ENCODE measurements at places on chromosomes 4 and X.
A peak's percentile ranks its signal among the peaks of the same experiment; 100 is the strongest.

DNA sequence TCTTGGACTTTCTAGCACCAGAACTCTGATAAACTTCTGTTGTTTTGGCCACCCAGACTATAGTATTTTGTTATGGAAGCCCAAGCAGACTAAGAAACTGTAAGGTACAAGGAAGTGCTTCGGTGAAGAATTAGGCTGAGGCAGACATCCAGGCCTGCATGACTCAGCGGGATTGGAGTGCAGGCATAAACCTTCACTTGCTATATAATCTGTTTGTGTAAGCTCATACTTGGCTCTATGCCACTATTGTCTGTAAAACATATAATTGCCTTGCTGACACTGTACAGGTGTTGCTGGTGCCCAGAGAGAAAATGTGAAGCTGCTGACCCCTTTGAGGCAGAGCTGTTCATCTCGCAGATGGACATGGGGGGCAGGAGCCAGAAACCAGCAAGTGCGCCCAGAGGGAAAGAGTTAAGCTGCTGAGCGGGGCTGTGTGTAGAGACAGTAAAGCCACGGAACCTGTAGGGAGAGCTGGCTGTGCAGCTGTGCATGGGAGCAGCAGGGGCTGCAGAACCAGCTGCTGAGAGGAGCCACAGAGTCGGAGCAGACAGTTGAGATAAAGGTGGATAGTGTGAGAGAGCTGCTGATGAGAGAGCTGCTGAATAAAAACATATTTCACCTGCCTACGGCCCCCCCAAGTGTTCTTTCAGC is 96.2 kb downstream of the RBM46 start:
- DNase-seq: no peak

DNA sequence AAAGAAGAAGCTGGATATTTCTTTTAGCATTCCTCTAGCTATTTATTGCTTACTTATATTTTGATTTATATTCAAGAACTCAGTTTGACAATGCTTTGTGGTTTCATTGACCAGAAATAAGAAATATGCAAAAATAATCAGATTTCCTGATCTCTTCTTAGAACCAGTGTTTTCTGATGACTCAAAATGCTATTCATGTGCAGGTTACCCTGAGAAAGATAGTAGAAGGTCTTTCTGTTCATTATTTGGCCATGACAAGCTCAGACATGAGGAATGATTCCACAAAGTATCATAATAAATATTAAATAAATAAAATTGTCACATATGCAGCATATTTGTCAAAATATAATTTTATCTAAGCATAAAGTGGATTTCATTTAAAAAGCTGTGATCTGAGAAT is 24.1 kb downstream of the ADH7 start:
- no peak for DNase-seq

GRCh38 chrX:9757366-9757765 is 8.3 kb downstream of the GPR143 start:
- DNase-seq: no peak

- DNase-seq: no peak
These were observed 19.4 kb downstream of the HMX1 start for GRCh38 chr4:8852118-8852704.

DNA sequence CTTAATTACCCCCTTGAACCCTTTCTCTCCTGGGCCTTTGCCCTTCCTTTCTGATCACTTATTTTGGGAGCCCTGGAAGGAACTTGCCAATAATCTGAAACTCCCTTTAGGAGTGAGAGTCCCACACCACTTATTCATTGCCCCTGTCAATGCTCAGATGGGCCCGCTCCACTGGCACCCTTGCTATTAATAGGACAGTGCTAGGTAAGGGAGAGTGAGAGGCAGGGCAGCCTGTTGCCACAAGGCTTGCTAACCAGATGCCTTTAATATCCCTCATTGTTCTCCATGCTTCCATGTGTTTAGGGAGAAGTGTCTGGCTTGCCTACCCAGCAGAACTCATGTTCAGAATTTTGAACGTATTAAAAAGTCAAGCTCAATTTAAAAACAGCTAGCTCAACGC is 1.7 kb upstream of the NHS start:
- no peak for DNase-seq

DNA sequence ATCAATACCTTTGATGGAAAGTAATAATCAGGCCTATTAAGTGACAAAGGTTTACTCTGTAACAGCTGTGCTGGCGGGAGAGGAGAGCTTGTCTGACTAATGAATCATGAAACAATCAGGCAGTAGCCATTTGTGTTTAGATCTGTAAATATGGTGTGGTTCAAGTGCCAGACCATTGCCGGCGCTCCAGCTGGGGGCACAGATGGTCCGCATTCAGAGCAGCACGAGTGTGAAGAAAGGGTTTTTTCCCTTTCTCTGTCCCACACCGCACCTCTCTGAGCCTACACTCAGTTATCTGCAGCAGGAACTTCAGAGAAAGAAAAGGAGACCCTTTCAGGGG is 111.3 kb upstream of the PAQR3 start:
- DNase-seq: no peak

DNA sequence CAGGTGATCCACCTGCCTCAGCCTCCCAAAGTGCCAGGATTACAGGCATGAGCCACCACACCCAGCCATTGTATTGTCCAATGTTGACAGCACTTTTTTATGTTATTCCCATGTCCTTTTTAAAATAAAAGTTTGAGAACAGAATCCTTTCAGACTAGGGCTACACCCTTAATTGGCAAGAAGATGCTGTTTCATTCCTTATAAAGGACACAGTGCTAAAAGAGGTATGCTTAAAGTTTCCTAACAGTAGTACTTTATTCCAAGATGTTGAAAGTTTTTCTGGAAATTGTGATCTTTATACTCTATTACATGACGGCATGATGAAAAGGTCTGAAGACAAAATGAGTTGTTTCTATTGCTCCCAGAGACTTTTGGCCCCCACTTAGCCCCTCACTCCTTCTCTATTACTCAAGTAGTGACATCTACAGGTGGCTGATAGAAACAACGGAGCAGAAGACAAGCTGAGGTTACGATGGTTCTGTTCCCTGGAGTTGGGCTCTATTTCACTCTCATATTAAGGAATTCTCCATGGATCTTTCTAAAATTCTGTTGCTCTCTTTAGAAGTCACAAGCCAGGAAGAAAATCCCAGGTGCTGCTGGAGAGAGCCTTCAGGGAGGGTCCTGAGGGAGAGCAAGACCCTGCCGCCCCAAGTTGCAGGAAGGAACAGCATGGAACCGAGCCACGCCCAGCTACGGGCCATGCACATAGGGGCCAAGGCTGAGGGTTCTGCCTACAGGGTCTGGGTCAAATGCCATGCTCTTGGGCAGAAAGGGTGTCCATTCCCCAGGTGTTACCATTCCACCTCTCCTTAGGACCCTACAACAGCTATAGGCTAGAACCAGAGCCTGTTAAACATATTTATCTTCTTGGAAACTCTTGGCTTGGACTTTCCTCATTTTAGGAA is 22.8 kb downstream of the RPL9 start:
- no peak for DNase-seq

- DNase-seq: no peak
These were observed 21.3 kb downstream of the DIAPH2 start for GRCh38 chrX:96705905-96706304.

GRCh38 chrX:126272795-126273497 is 106.9 kb upstream of the DCAF12L2 start:
- DNase-seq: no peak

GRCh38 chrX:126580877-126581276 is 28.3 kb upstream of the DCAF12L1 start:
- DNase-seq: no peak

- DNase-seq: no peak
These were observed 550.9 kb upstream of the NDST4 start for GRCh38 chr4:115664285-115664684.

- DNase-seq: no peak
These were observed 414.6 kb upstream of the HS3ST1 start for GRCh38 chr4:11843340-11843739.

- DNase-seq: no peak
These were observed 110.7 kb upstream of the TLR3 start for GRCh38 chr4:185958094-185958747.

GRCh38 chr4:86972997-86973396 is 38.2 kb downstream of the AFF1 start:
- DNase-seq: no peak

GRCh38 chrX:93673056-93673868 is at the start of gene NAP1L3:
Gene NAP1L3 (minus strand): TSS chrX:93673578. CDS start chrX:93673304, 274 bp downstream.
- DNase-seq: peak; percentile 42

- DNase-seq: peak; percentile 0
These were observed 45.4 kb downstream of the CXorf58 start for GRCh38 chrX:23952984-23953907.

- DNase-seq: no peak
These were observed 320.8 kb upstream of the RASGEF1B start for GRCh38 chr4:81792521-81792920.

GRCh38 chr4:8188743-8189550 is 10.1 kb upstream of the SH3TC1 start:
- DNase-seq: no peak

DNA sequence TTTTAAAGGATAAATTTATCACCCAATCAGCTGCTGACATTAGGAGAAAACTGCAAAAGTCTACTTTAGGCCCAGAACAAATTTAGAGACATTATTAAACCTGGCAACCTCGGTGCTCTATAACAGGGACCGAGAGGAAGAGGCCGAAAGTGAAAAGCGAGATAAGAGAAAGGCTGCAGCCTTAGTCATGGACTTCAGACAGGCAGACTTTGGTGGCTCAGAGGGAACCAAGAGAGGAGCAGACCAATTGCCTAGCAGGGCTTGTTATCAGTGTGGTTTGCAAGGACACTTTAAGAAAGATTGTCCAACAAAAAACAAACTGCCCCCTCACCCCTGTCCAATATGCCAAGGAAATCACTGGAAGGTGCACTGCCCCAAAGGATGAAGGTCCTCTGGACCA is 12.8 kb upstream of the UGT2B10 start:
- DNase-seq: no peak

Data from activated CD4-positive, alpha-beta T cell treated with anti-CD3 and anti-CD28 coated beads, Interleukin-2, amount 50 U/mL, for 1 hour (primary cell).